Fibroblast of the aortic adventitia (primary cell): ENCODE measurements at places on chromosomes 7 and 10. TPM values are rescaled to one million over a fixed set of nuclear protein-coding genes. Genes with fewer than 3 reads are reported as not detected.

Gene FMC1
- 8.4 and 9.6 TPM in 2 replicates for total RNA-seq

Gene VPS50
- total RNA-seq: 32.3 and 50.0 TPM in 2 replicates

Gene SLC29A3
- 1.2 and 2.8 TPM in 2 replicates for total RNA-seq

Gene LRRC4
- 0.27 TPM in 1 of 2 replicates, not detected in the other for total RNA-seq

Gene TAS2R3
- 1.2 and 2.5 TPM in 2 replicates for total RNA-seq

Gene PWWP2B
- 6.1 and 7.2 TPM in 2 replicates for total RNA-seq

Gene TDRD1
- 0.25 and 0.45 TPM in 2 replicates for total RNA-seq

Gene KLF14
- total RNA-seq: 0.09 TPM in 1 of 2 replicates, not detected in the other

Gene SERPINE1
- total RNA-seq: 23.1 and 341 TPM in 2 replicates

Gene GPER1
- 2.9 and 6.4 TPM in 2 replicates for total RNA-seq

GRCh38 chr7:143417734-143418383 is 9.2 kb upstream of the EPHA1 start:
- no peak for DNase-seq

DNA sequence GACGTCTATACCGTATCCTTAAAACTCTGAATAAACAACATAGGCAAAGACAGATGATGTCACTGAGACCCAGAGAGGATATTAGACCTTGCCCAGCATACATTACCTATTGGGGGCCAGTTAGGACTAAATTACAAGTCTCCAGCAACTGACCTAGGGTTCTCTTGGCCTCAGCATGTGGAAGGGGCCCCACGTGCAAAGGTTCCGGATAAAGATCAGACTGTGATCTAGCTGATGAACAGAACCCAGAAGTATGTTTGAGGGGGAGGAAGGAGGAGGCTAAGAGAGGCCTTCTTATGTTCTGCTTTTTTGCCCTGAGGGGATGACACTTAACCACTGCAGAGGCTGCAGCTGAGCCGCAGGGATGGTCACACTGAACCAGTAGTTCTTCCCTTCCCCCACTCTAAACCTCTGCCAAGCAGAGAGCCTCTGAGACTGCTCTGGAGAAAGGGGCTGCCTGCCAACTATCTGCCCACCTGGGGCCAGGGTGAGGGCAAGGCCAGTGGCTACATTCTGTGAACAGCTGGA is 24.0 kb upstream of the KMT2C start:
- no peak for DNase-seq

- peak; percentile 87 for DNase-seq
These were observed 55.2 kb downstream of the NRP1 start for GRCh38 chr10:33279276-33279675.

- no peak for DNase-seq
These were observed 269.7 kb upstream of the PHF14 start for GRCh38 chr7:10703981-10704380.

- no peak for DNase-seq
These were observed 67.8 kb upstream of the CSTF2T start for GRCh38 chr10:51767103-51767763.

DNA sequence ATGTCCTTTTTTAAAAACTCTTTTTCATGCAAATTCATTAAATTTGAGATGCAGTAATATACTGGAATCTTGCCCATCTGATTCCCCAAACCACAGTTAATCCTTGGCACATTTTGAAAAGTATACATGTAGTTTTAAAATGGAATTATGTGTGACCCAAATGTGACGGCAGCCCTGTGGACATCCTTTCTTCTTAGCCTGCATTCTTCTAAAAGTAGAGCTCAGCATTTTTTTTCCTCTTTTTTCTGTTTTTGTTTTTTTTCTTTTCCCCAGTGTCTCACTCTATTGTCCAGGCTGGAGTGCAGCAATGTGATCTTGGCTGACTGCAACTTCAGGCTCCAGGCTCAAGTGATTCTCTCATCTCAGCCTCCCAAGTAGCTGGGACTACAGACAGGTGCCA is 338.9 kb downstream of the GALNT17 start:
- DNase-seq: no peak

DNA sequence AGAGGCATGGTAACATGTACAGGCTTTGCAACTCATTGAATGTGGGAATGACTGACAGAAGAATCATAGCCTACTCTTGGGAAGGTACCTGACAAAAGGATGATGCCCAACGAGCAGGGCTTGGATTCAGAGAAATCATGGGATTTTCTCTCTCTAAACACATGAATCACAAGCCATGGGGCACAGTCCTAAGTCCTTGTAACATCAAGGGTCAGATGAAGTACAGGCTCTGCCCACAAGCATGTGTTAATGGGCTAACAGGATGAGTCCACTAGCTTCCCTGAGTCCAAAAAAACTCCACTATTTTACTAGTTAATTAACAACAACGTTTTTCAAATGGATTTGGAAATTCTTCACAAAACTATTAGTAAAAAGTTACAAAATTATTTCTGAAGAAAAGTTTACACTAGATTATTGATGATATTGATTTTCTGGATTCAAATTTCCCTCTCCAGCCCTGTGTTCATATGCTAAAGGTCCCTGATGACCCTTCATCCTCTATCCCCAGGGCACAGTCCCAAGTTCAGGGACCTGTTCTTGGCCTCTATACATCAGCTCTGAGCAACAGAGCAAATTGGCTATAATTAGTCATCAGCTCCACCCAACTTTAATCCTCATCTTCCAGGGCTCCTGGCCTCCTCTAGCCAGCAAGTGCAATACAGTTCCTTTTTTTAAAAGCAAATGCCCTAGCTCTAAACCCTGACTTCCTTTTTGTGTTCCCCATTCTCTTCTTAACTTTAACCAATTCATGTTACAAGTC is 99.8 kb downstream of the GSAP start:
- DNase-seq: no peak
